ENCODE measurements at places on chromosomes 7 and 10.

DNA sequence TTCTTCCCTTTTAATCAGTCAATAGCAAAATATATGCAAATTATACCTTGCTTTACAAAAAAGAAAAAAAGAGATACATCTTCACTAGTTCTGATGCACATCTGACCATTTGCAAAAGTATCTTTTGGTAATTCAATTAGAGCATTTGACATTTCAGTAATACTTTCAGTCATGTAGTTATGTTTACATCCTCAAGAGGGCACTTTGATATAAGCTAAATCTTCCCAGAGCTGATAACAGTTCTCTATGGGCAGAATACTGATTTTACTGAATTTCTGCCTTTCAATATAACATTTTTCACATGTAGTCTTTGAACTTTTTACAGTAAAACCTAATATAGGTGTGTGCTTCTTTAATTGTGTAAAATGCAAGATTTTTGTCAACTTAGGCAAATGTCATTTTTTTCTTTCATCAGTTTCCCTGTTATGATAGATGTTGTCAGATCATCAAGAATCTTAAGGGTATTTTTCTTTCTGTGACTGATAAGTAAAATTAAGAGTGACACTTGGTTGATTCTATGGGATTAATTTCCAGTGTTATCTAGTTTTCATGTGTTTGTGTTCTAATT lies 703.5 kb upstream of the SEMA3D start:
- DNase-seq: no peak

GRCh38 chr10:99659868-99660366 lies 608 bp downstream of the ENTPD7 start:
- no peak for DNase-seq

GRCh38 chr10:84685047-84685660 lies 356.8 kb downstream of the CCSER2 start:
- DNase-seq: no peak

DNA sequence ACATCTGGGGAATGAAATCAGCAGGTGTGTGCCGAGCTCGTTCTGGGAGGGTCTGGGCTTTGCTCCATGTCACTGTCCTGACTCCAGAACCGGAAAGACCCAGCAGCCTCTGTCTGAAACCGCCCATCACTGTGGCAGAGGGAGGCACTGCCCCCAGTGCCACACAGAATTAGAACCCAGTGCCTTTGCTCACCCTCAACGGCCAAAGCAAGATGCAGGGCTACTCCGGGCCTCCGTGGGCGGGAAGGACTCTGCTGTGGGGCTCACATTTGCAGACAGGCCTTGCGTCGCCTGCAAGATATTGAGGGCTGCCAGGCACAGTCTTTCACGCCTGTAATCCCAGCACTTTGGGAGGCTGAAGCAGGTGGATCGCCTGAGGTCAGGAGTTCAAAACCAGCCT lies 219.2 kb upstream of the PPP2R2D start:
- DNase-seq: no peak

GRCh38 chr10:95504246-95504691 lies 56.9 kb downstream of the SORBS1 start:
- no peak for DNase-seq

GRCh38 chr7:156191090-156191489 lies 378.8 kb upstream of the SHH start:
- no peak for DNase-seq

GRCh38 chr7:15839416-15840100 lies 153.1 kb upstream of the MEOX2 start:
- no peak for DNase-seq

DNA sequence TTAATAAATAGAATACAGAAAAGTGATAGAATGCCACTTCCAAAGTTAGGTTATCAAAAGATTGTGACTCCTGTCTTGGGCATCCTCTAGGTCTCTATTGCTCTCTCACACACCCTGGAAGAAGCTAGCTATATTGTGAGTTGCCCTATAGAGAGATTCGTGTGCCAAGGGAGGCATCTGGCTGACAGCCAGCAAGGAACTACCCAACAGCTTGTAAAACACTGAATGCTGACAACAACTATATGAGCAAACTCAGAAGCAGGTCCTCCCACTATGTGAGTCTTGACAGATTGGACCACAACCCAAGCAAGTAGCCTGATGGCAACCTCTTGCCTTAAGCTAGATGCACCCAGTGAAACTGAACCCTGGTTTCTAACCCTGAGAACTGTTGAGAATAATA lies 55.7 kb upstream of the CDK14 start:
- no peak for DNase-seq

DNA sequence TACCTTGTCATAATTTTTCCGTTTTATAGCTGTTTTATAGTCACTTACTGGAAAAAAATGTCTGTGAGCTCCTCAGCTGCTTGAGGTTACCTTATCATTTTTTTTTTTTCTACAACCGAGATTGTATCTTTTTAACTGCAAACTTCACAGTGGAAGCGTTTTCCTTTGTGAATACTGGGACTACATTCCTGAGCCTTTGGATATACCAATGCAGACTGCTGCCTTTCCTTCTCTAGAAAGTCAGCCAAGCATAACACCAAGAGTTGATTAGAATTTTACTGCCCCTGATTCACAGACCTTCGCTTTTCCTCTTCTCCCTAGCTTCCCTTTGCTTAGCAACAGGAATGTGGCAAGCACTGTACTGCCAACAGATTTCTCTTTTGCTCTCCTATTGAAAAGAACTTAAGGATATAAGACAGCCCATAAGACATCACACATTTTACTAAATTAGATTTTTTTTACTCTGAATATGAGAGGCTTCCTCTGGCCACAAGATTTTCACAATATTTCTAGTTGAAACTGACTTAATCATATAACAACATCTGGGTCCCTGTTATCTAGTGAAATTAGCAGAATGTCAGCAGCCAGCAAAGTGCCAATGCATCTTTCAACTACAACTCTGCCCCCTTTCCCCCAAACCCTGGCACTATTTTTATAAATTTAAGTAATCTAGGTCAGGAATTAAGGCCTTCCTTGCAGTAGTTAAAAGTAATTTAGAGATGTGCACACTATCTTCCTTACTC lies 170.6 kb downstream of the PRKG1 start:
- DNase-seq: peak; percentile 90

DNA sequence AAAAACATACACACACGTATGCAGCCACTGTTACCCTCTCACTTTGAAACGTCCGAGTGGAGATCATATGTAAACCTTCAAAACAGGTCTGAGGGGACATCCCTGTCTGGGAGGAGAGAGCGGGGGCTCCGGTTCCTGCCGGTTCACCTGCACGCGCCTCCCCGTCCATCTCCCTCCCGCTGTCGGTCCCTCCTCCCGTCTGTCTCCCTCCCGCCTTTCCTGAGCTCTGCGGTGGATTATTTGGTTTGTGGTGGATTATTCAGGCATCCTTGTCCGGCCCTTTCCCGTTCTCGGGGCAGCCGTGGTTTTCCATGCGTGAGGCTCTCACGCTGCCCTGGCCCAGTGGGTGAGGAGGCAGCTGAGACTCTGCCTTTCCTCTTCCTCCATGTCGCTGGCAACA lies 59.8 kb downstream of the NKX6-2 start:
- no peak for DNase-seq

- no peak for DNase-seq
Observed at GRCh38 chr7:38492010-38492409, 139.2 kb downstream of the AMPH start.
